ENCODE measurements at places on chromosomes 12 and 14.

DNA sequence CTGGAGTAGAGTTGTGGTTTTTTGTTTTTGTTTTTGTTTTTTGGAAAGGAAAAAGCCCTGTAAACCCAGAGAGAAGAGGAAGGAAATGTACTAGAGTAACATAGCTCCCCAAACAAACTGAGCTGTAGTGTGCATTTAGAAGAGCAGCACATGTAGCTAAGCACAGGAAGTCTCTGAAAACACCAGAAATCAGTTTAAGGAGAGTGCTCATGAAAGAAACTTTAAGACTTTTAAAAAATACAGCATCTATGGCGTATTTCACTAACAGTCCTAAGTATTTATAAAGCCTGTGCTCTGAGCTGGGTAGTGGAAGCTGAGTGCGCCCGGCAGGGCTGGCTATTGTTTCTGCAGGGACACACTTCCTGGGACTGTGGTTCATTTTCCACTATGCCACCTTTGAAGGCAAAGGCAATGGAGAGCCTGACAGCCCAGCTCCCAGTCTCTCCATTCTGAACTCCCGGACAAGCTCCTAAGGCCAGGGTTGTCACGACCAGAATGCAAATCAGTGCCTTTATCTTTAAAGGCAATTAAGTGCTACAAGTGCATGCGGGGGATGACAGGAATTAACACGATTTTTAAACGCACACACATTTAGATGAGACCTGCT lies 45.4 kb downstream of the NIN start:
- DNase-seq, result no peak

- no peak for DNase-seq
These were observed 60.1 kb downstream of the SEL1L start for GRCh38 chr14:81473456-81474147.

- DNase-seq, result no peak
These were observed 109.5 kb downstream of the TSPAN9 start for GRCh38 chr12:3186546-3187215.

- no peak for DNase-seq
These were observed 20.1 kb downstream of the TSPAN9 start for GRCh38 chr12:3097186-3097804.

- DNase-seq, result peak; percentile 48
These were observed 269.0 kb downstream of the NOVA1 start for GRCh38 chr14:26328791-26329190.

- no peak for DNase-seq
These were observed 70.9 kb downstream of the STXBP6 start for GRCh38 chr14:24978862-24979724.

GRCh38 chr12:76530516-76530915 lies 29.1 kb downstream of the OSBPL8 start:
- DNase-seq, result no peak

DNA sequence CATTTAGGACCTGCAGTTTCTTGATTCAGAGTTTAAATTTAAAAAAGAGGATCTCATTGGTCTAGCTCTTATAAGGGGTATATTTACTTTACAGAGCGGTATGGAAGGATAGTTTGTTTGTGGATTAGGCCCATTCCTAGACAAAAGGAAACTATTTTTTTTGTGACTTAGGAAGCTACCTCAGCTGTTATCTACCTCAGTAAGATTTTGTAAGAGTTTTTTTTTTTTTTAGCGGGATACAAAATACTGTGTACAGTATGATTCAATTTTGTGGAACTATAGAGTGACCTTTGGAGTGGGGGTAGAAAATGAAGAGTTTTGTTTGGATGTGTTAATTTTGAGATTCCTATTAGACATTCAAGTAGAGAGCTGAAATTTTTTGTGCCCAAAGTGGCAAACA lies 104.6 kb upstream of the ATF1 start:
- no peak for DNase-seq

DNA sequence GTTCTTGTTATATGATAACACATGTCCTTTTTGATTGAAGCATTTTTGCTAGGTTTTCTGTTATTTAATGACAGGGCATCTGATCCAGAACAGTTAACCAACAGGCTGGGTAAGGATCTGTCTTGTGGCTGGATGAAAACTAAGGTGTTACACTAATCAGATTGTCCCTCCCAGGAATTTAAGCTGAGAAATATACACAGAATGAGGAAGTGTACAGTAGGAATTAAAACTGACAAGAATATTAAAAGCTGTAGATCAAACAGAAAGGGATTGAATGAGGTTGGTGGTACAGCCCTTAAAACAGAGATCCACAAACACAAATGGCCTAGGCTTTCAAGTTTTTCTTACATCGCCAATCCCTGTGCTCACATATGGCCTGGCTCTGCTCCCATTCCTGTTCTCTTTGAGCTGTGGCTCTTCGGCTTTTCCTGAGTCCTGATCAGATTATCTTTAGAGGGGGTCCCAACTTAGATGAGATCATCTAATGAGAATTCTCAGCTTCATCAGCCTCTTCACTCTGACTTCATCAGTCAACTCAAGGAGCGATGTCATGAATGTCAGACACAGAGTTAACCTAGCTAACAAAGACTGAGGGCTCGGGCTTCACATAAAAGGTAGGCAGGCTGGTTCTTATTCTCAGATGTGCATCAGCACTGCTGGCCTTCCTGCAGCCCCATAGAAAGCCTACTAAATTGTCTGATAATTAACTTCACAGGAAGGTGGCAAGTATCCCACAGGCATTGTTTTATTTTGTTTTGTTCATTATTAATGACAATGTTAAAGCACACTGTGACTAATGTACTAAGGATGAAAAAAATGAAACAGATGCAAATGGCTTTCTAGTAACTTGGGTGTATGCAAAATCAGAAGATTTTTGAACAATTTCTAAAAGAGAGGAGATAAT lies 11.4 kb downstream of the PYGL start:
- DNase-seq, result no peak

DNA sequence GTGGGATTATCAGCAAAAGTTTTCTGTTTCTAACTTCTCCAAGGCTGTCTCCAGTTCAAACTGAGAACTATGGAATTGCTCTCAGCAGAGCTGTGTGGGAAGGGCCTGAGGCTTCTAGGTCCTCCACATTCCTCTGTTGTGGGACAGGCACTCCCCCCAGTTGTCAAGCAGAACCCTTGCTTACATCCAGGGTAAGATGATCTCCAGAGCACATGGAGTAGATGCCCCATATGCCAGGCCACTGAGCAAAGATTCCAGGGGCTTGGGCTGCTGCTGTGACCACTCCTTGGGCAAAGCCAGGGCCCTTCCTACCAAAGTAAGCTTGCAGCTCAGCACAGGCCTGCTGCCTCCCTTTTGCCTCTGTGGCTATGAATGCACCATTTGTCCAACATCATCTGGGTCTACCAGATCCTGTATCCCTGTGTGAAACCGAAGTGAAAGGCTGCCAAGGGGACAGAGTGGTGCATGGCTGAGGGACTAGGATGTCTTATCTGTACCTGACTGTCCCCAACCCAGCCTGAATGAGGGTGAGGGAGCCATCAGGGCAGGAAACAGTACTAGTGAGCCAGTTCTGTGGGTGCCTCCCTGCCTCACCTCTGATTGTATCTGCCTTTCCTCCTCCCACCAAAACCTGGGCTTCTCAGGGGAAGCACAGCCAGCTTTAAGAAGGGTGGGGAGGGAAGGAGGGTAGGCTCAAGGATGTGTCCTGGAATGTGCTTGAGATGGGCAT lies 13.1 kb upstream of the ESPL1 start:
- no peak for DNase-seq

- DNase-seq, result no peak
These were observed 3.9 kb upstream of the GSC start for GRCh38 chr14:94773655-94774343.

GRCh38 chr12:4855121-4855924 lies 54.4 kb upstream of the KCNA1 start:
- DNase-seq, result peak; percentile 85

DNA sequence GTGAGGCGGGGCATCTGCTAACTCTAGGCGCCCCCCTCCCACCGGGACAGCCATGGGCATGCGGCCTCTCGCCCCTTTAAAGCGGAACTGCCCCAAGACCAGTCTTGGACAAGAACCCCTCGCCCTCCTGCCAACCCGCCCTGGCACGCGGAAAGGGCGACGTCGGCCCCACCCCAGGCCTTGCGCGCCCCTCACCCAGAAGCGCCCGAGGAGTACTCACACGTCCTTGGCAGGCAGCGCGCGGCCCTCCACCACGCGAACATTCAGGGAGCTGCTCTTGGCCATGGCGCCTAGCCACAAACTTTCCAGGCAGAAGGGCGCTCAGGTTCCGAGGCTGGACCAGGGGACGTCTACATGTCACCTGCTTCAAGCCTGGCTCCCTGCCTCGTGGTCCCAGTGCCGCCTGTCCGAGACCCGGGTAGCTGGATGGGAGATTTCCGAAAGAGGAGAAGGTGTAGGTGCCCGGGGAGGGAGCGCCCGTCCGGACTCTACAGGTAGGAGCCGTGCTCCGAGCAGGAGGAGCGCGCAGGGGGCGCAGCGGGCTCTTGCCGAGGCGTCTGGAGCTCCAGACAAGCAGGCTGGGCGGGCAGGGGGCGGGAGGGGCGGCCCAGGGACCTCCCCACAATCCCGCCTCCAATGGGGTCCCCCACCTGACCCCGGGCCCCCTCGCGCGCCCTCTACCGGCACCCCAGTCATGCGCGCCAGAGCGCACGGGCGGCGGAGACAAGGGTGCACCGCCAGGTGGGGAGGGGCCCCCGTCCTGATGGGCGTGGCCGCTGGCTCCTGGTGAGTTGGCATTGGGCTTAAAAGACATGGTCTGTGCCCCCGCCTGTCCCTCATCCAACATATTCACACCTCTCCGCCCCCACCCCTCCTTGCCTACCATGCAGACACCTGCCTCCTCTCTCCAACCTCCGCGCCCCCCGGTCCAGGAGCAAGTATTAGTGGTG lies at the start of gene RASAL1:
RASAL1 (minus strand) TSS at position 584 of the 950 bp plus-strand sequence; CDS start at position 285, 299 bp downstream.
- DNase-seq, result peak; percentile 90

DNA sequence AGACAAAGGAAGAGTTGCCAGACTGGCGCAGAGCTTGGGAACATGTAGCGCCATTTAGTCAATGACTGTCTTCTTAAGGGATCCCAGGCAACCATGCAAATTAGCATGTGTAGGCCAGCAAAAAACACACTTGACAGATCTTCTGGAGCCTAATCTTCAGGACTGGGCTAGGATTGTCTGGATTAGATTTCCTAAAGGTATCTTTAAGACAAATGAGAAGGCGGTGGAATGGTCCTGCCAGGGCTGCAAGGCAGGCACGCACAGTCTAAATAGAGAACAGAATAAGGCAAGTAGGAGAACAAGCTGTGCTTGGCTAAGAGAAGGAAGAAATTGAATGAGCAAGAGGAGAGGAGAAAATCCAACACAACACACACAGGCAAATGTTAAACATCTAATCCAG lies 80.0 kb downstream of the CIT start:
- no peak for DNase-seq

- no peak for DNase-seq
These were observed 148.2 kb downstream of the PLEKHA5 start for GRCh38 chr12:19277711-19278110.

- no peak for DNase-seq
These were observed 29.3 kb upstream of the CPNE8 start for GRCh38 chr12:38934686-38935085.

DNA sequence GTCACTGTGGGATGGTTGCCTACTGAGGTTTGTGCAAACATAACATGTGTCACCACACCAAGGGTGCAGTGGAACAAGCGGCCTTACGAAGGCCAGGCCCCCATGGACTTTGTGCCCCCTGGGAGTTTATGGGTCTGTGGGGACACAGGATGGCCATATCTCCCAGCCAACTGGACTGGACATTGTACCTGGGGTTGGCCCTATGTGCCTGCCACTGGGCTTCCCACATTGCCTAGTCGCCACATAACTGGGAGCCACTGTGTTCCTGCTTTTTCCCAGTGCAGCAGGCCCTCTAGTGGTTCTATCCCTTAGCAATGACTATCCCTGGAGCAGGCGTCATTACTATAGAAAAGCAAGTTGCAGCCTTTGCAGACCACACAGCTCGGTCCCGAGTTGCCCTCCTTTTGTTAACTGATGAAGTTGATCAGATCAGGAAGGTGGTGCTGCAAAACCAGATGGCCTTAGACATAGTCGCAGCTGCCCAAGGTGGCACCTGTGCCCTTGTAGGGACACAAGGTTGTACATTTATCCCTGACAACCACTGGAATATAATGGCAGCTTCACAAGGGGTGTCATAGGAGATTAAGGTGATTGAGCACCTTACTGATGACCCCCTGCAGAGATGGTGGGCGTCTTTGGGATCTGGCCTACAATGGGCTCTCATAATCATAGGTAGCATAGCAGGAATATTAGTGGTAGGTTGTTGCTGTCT lies 15.2 kb upstream of the RNASE12 start:
- no peak for DNase-seq

GRCh38 chr12:112584266-112584722 lies 165.5 kb downstream of the PTPN11 start:
- no peak for DNase-seq

DNA sequence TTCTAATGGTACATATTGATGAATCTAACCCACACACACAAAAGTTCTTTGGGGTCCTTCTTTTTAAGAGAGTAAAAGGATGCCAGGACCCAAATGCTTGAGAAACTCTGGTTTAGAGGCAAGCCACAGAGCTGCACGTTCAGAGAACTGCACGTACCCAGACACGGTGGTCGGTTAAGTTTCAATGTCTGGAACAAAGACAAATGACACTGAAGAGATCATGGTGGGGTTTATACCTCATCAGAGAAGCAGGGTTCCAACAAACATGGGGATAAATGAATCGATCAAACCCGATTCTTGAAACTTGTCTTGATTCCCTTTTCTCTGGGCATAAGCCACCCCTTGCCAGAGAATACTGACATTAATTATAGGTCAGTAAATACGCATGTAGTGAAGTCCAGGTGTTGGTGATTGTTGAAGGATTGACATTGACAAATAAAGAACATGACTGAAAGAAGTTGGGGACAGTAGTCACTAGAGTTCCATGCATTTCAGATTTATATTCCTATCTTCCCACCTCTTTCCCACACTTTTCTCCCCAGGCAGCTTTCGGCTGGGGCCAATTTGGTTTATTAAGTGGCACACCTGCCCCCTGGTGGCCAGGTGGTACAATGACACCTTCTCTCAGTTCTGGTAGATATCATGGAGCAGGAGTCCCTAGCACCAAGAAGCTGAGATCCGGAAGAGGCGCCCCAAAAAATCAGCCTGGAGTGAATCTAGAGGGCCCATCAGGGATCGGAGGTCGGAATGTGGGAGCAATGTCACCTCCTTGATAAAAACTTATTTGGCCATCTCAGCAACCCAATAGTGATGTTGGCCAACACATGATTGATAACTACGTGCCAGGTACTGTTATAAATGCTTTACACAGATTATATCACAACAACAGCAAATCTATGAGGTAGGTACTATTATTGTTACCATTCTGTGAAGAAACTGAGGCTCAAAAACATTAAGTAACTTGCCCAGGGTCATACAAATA lies 17.8 kb upstream of the HDAC7 start:
- DNase-seq, result peak; percentile 82

- no peak for DNase-seq
These were observed 25.2 kb downstream of the WNK1 start for GRCh38 chr12:777550-778047.

- DNase-seq, result no peak
These were observed 278.7 kb upstream of the PRICKLE1 start for GRCh38 chr12:42868291-42868690.

- DNase-seq, result no peak
These were observed 14.2 kb downstream of the HIP1R start for GRCh38 chr12:122849352-122850047.

Data from NCI-H146 (cell line).